Activated naive CD8-positive, alpha-beta T cell treated with anti-CD3 and anti-CD28 coated beads for 36 hours (primary cell): ENCODE measurements at places on chromosomes 2 and 18.

DNA sequence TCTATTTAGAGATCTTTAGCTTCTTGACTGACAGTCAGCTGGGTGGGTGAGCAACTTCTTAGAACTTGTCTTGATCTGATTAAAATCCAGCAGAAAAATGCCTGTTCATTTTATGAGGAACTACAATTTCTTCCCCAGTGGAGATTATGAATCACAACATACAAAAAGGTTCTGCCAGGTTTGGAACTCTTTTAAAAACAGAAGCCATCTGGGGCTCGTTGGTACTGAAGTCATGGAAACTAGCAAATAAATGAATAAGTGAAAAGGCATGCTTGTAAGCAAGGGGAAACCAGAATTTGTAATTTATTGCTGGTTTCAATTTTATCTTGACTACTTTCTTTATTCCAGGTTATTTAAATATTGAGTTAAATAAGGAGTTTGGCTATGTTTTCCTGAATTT is 767.4 kb downstream of the MBD2 start:
- DNase-seq: no peak

DNA sequence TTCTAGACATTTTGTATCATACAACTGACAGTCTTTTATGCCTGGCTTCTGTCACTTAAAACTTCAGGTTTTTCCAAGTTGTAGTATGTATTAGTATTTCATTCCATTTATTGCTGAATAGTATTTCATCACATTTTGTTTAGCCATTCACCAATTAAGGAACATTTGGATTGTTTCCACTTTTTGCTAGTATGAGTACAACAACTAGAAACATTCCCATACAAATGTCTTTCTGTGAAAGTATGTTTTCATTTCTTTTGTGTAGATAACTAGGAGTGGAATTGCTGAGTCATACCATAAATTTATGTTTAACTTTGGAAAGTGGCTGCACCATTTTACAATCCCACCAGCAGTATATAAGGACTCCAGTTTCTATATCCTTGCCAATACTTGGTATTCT is 135.9 kb downstream of the ATAD2B start:
- no peak for DNase-seq

- DNase-seq: no peak
Measured at GRCh38 chr2:45191976-45192375, 182.7 kb upstream of the SIX2 start.

GRCh38 chr18:11972371-11973174 is 8.7 kb upstream of the IMPA2 start:
- no peak for DNase-seq

GRCh38 chr2:29455200-29455860 is 340.1 kb downstream of the CLIP4 start:
- DNase-seq: no peak

DNA sequence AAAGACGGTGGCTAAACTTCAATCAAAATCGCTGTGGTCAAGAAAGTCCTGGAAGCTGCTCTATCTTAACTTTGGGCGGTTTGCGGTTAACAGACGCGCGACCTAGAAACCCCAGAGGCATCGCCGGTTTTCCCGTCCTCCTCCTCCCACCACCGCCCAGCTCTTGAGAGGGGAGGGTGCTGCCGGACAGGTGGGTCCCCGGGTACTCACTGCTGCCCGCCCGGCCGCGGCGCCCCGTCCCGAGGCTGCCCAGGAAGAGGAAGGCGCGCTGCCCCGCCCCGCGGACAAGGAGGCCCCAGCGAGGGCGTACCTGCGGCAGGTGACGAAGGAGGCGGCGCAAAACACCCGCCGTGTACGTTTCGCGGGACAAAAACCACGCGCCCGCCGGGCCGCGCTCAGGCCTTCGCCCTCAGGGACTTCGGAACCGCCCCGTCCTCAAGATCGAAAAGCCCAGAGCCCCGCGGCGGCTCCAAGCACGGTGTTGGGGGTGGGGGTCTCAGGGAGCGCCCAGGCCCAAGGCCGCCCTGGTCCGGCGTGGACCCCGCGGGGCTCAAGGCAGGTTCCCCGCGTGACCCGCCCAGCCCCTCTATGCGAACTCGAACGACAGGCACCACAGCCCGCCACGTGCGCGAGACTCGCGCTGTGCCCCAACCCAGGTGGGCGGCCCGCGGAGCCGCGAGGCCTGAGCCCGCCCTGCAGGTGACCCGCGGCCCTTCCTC is at the start of gene SH3YL1:
TSS of gene SH3YL1 (minus strand) at position 259 of the 719 bp plus-strand sequence. CDS start at position 211, 48 bp downstream.
- DNase-seq: peak; percentile 53

DNA sequence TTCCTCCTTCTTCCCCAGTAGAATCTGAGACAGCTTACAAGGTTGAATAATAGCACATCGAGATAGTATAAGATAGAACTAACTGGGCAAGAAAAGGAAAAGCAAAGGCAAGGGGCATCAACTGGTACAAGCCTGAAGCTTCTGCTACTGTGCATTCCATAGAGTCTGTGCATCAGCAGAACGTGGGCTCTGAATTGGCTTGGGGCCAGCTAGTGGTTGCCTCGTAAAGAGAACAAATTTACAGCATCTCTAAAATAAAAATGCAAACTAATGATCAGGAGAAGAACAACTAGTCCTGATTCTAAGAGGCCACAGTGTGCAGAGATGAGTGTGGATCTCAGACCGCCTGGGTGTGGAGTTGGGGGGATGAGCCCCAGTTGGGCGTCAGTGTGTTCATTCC is 36.6 kb downstream of the UPP2 start:
- DNase-seq: no peak

DNA sequence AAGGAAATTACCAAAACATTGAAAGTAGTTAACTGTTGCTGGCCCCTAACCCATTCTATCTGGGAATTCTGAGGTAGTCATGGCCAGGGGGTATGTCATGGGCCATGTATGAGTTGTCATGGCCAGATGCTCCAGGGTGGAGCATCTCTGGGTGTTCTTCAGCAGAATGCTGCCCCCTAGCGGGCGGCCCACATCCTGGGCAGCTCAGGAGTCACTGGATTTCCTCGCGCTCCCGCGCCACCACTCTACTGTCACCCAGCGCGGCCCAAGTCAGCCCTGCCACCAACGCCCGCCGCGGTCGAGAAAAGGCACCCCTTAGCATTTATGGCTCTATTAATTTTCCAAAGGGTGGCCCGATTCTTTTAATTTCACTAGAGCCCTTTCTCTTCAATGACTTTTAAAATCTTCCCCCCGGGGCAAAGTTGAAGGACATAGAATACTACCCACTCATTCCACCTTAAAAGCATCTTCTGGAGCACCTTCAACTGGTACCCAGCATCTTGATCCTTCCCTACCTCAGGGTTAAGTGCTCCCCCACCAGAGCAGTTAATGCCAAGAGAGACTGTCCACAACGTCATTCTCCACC is 41.6 kb downstream of the PKDCC start:
- DNase-seq: peak; percentile 71
